SK-N-DZ (cell line): ENCODE measurements at places on chromosomes 5 and 9.
A peak's percentile ranks its signal among the peaks of the same experiment; 100 is the strongest.

DNA sequence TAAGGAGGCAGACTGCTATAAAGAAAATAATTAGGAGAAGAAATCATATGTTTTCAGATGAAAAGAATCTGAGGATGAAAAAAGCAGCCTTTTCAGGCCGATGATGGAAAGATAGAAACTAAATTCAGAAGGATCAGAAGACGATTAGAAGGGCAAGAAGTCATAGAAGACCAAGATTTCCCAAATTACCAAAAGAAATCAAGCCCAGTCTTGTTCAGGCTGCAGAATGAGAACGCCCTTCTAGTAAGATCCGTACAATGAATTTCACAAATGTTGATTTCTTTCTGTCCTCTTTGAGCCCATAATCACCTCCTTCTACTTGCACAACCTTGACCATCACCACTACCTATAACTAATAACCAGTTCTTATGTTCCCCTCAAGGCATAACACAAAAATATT is 114.6 kb upstream of the CCDC152 start:
- no peak for DNase-seq

- DNase-seq, result no peak
These were observed 182.9 kb upstream of the RFX3 start for GRCh38 chr9:3708751-3709150.

- peak; percentile 62 for DNase-seq
These were observed 20.3 kb downstream of the PTPA start for GRCh38 chr9:129131300-129132145.

GRCh38 chr5:26641492-26641891 is 396.9 kb downstream of the CDH9 start:
- no peak for DNase-seq

- DNase-seq, result no peak
These were observed 133.2 kb downstream of the ENTREP1 start for GRCh38 chr9:69458176-69458575.

GRCh38 chr5:83608122-83608521 is 112.5 kb downstream of the HAPLN1 start:
- peak; percentile 64 for DNase-seq

- DNase-seq, result no peak
These were observed 23.0 kb downstream of the SLC9A3 start for GRCh38 chr5:501105-501830.

DNA sequence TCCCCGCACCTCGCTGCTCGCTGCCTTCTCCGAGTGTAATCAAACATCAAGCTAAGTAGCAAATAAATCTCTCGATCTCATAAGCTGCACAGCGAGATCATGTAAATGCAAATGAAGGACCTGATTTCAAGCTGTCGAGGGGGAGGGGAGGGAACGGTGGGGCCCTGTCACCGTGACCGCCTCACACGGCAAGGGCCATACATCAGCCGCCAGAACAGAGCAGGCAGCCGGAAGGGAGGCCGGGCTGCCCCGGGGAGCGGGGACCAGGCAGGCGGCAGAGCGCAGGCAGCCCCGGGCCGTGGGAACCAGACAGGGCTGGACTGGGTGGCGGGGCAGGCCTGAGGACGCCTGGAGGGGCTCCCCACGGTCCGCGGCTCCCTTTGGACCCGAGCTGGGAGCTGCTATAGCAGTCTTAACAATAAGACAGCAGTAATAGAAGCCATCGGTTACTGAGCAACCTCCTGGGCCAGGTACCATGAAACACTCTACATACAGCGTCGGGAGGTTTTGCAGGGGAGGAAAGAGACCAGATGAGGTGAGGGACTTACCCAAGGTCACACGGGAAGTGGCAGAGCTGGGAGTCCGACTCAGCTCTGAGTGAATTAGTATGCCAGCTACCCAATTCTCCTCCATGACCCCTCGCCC is 76.8 kb downstream of the CFAP77 start:
- peak; percentile 45 for DNase-seq

DNA sequence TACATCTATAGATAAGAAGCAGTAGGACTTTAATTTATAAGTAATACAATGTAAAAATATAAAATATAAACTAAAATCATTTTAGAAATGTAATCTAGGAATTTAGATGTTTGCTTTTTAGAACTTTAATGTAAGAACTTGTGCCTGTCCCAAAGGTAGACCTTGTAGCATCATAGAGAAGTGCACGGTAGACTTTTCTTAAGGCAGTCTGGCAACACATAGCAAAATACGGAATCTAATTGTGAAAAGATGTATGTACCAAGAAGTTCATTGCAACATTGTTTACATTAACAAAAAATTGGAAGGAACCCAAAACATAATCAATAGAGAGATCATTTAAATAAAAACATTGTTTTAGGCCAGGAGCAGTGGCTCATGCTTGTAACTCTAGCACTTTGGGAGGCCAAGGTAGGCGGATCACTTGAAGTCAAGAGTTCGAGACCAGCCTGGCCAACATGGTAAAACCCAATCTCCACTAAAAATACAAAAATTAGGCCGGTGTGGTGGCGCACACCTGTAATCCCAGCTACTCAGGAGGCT is 84.6 kb upstream of the SMIM15 start:
- DNase-seq, result no peak

GRCh38 chr9:118829334-118829733 is 539.9 kb downstream of the BRINP1 start:
- DNase-seq, result no peak

DNA sequence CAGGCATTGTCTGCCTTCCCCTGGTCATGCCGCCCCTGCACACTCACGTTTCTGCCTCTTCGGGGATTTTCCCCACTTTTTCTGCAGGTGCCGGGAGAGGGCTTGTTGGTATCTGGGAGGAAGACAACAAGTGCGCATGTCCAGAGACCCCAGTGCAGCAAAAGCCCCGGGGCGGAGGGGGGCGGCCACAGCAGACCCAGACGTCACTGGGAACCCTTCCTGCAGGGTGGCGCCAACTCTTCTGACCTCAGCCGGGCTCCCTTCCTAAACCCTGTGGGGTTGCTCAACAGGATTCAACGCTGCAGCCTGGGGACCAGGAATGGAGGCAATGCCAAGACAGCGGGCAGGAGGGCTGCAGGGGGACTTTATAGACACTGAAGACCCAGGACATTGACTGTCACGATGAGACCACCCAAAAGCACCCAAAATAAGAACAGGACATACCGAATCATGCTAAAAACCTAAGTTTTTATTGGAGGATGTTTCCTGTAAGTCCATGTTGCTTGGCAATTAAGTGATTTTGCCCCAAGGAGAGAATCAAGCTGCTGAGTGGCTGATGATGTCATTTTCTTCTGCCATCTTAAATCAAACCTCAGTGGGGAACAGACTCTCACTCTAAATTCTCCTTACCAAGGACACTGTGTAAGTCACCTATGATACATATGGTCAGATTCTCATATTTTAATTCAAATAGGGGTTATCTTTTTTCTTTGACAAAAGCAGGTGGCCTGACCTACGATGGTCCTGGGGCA is 62.9 kb upstream of the SIMC1 start:
- no peak for DNase-seq

DNA sequence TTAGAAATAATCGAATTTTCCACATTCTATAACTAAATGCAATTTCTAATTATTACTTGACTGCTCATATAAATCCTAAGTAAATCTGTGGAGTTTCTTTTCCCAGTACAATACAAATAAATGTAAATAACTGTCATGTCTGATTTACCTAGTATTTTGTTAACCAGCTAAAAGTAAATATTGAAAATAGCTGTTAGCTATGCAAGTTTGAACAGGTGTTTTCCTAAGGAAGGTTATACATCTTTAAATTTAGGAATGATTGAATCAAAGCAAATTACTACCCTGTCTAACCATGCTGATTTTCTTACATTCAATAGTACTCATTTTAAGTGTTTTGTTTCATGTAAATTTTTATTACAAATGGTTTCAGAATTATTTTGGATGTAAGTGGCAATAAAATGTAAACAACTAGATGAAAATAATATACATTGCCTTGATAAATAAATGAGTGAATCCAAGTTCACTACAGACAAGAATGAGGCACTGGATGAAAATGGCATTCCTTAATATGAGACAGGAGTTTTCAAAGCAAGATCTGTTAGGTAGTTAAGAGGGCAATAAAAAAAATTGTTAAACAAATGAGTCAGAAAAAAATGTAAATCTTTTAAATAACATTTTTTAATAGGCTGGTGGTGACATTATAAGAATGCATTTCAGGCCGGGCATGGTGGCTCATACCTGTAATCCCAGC is 15.8 kb downstream of the MCIDAS start:
- DNase-seq, result no peak

GRCh38 chr9:1916095-1916494 is 99.1 kb upstream of the SMARCA2 start:
- DNase-seq, result no peak

DNA sequence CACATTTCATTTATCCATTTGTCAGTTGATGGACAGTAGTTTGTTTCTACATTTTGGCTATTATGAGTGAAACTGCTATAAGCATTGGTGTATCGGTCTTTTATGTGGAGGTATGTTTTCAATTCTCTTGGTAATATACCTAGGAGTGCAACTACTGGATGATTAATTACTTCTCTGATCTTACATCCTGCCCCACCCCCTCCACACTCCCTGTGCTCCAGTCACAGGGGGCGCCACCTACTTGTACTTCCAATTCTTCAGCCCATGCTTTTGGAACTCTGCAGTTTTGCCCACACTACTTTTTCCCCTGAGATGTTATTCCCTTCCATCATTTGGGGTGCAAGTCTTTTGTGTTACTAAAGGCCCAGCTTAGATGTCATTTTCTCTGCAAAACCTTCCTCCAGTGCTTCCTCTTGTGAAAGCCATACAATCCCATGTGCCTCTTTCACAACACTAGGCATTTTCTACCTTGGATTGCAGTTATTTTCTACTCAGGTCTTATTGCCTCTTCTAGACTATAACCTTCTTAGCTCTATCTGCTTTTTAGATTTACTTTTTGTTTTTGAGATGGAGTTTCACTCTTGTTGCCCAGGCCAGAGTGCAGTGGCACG is 42.1 kb downstream of the SEC61B start:
- DNase-seq, result no peak

GRCh38 chr5:132438917-132439316 is 51.7 kb downstream of the IRF1 start:
- DNase-seq, result no peak

- no peak for DNase-seq
These were observed 18.0 kb downstream of the IL9 start for GRCh38 chr5:135877570-135878155.

GRCh38 chr5:150080696-150081435 is 5.5 kb downstream of the CSF1R start:
- no peak for DNase-seq

GRCh38 chr9:117916291-117916690 is 212.1 kb downstream of the TLR4 start:
- DNase-seq, result no peak

- DNase-seq, result no peak
These were observed 14.9 kb downstream of the FOXI1 start for GRCh38 chr5:170120576-170120975.

GRCh38 chr5:79753877-79754645 is 64.4 kb downstream of the CMYA5 start:
- no peak for DNase-seq

DNA sequence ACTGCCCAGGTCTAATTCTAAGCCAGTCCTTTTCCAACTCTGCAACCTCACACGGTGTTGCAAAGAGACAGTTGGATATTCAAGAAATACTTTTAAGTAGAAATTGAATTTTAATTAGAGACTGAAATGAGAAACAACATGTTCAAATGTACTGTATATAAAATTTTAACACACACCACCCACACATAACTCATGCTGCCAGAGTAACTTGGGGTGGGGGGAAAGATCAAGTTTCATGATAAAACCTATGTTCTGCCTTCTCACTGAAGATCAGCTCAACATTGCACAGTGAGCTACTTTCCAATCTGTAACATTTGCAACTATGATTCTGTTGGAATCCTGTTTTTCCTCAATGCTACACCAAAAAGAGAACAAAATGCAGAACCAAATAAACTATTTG is 17.5 kb downstream of the ARL15 start:
- DNase-seq, result no peak

GRCh38 chr5:137604348-137605095 is 105.4 kb upstream of the SPOCK1 start:
- no peak for DNase-seq

DNA sequence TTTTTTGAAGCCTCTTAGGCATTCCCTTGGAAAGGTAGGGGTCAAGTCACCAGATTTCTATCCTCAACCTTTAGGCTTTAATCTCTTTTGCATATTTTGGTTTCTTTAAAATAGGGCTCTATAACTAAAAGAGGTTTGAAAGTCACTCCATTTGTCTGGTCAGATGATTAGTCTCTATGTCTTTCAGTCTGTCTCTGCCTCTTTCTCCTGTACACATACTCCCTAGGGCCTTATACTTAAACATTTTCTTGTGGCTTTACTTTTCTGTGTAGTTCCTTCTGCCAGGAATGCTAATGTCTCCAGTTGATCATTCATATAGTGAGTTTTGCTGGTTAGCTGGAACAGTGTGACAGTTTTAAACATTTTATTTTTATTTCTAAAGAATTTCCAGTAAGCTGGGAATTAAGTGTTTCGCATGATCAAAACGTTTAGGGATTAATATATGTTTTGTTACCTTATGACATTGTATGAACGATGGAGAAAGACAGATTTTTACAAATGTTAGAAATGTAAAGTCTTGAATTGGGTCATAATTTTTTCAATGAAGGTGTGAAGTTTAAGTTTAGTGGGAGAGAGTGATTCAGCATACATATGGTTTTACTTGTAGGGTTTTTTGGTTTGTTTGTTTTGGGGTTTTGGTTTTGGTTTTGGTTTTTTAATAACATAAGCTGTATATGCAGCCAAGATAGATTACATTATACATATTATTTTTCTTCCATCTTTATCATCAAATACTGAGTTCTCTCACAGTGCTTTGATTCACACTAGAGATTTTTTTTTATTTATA is 90.6 kb downstream of the ZCCHC7 start:
- DNase-seq, result no peak

DNA sequence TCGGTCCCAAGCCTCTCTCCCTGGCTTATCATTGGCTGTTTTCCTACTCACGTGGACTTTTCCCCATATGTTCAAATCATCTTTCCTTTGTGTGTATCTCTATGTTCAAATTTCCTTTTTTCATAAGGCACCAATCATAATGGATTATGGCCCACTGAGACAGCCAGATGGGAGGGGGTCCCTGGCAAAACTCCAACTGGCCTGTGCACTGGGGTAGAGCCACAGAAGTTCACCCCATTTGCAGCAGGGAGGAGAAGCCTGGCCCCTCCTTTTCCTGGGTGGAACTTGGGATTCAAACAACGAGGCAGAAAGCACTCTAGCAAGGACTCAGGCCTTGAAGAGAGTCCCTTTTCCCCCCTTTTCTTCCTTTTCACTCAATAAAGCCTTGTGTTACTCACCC is 362.4 kb downstream of the CDH18 start:
- DNase-seq, result no peak

DNA sequence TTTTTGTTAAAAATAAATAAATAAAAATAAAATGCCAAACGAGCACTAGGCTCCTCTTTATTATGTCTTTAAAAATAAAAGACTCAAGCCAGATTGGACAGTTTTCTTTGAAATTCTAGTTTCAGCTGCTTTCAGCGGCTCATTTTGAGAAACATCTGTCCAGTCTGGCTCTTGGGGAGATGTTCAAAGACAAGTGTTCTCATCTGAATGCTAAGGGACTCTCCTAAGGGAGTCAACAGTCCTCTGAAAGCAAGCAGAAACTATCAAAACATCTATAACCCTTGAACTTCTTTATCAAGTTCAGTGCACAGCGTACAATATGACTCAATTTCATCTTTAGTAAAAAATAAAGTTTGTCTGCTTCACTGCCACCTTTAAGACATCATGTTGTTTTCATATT is 886.2 kb upstream of the DMAC1 start:
- DNase-seq, result no peak

GRCh38 chr9:129823542-129823934 is 398 bp downstream of the TOR1A start:
- no peak for DNase-seq
